ENCODE measurements at places on chromosomes 2 and 18.

GRCh38 chr2:128736046-128736688 lies 417.5 kb upstream of the HS6ST1 start:
- DNase-seq, result no peak

DNA sequence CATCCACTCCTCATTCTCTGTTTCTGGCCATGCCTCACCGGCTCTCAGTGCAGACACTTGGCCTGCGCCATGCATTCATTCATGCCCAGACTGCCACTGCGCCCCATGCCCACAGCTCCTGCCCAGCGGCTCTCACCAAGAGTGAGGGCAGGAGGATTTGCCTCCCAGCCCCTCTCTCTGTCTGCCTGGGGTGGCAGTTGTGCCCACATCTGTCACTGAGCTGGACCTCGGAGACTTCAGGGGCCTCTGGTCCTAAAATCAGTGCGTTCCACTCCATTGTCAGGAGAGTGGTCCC lies 75.1 kb downstream of the CIB4 start:
- DNase-seq, result no peak

DNA sequence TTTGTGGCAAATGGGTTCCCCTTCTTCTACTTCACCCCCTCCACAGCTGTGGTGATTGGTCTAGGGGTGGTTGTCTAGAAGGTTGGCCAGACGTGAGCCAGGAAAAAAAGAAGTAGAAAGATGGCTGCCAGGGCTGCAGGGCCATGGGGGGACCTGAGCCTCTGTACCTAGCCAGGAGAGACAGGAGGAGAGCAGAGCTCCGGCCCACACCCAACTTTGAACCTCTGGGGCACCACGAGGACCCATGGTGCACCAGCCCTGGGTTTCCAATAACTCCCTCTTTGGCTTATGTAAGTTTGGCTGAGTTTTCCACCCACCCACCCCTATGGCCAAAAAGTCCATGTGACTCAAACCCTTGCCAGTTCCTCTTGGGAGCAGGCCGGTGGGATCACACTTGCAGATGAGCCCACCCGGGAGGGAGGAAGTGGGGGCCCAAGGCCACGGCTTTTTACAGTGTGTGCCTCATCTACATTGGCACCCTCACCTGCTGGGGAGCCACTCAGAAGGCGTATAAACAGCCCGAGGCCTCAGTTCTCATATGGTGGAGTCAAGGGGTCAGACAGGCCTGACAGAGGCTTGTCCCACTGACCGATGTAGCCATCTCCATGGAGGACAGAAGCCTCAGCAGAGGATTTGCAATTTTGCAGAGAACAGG lies 293.1 kb upstream of the HDAC4 start:
- no peak for DNase-seq

DNA sequence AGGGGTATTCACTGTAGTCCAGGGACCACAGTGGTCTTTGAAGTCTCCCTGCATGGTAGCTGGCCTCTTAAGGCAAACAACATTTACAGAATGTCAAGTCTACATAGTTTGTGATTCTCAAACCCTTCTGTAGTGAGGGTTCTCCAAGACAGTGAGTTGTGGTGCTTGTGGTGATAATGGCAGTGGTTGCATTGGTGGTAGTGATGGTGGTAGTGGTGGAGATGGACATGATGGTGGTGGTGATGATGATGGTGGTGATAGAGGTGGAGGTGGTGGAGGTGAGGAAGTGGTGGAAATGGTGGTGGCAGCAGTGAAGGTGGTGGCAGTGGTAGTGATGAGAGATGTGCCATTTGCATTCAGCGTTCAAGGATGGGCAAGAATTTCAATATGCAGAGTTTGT lies 104.9 kb downstream of the TACR1 start:
- no peak for DNase-seq

- DNase-seq, result no peak
These were observed 74.4 kb downstream of the SOX11 start for GRCh38 chr2:5766561-5766960.

GRCh38 chr2:110866466-110866865 lies 134.1 kb downstream of the ACOXL start:
- DNase-seq, result no peak

GRCh38 chr2:219168526-219168925 lies 1.3 kb downstream of the SLC23A3 start:
- no peak for DNase-seq

- DNase-seq, result no peak
These were observed 55.4 kb downstream of the CDC42EP3 start for GRCh38 chr2:37615804-37616676.

Measured in NCI-H1092 (cell line).